ENCODE measurements at places on chromosomes 1 and 21.

GRCh38 chr1:3292051-3292722 is 162.3 kb upstream of the ARHGEF16 start:
- H3K27me3 ChIP-seq = no peaks in the 10 kb centered on the region
- no peak overlapping the region for H3K4me3 ChIP-seq
- H3K27ac ChIP-seq = no peak overlapping the region
- H3K4me1 ChIP-seq = no peaks in the 10 kb centered on the region

DNA sequence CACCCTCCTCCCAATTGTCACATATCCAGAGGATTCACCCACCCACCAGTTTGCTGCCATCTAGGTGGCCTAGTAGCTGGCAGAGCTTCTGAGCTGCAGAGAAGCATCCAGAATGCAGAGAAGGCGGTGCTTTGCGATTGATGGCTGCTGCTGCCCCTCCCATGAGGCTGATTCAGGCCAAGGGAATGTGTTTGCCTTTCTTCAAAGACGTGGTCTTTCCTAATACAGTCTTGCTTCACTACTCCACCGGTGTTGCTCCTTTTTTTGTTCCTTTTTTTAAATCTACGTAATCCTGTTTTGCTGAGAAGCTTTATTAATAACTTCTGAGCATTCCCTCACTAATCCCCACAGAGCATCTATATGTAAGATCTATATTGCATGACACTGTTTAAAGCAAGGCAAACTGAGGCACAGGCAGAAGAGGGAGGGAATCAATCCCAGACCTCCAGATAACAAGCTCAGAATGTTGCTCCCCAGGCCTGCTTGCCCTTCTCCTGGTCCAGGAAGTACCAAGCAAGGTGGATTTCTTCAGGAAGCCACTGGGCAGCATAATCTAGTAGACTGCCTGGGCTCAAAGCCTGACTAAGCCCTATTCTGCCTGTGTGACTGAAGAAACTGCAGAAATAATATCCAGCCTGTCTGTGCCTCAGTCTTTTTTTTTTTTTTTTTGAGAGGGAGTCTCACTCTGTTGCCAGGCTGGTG is 275.5 kb upstream of the FMN2 start:
- H3K27me3 ChIP-seq = no peaks in the 10 kb centered on the region
- no peaks in the 10 kb centered on the region for H3K36me3 ChIP-seq
- peak overlapping the region; percentile 61 for H3K27ac ChIP-seq
- peak; percentile 66 for DNase-seq
- peaks cover 2% of the 10 kb centered on the region for H3K4me1 ChIP-seq
- H3K4me3 ChIP-seq = no peak overlapping the region

DNA sequence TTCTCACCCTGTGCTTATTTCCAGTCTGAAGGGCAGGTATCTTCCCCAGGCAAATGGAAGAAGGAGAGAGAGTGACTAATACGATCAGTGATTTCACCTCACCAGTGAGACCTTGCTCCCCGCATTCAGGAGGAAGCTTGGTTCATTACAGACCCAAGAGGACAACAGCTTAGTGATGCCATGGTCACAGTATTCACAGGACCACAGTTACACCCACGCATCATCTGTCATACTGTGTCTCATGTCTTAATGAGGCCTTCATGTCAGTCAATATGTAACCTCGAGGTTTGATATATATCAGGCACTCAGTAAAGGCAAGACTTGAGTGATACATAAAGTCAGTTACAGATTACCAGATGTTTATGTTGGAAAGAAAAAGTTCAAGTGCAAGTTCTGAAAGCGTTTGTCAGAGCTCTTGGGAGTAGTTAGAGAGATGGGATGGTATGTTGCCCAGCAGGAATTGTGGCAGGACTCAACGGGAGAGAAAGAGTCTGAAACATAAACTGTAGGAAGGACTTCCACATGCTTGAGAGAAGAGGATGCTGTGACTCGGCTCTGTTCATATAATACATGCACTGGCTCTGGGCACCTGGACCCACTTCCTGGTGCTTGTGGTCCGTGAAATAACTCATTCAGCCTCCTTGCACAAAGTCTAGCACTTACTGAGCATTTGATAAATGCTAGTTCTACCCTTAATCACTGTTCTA is 33.3 kb downstream of the GNPAT start:
- H3K27ac ChIP-seq = no peak overlapping the region
- H3K27me3 ChIP-seq = no peaks in the 10 kb centered on the region
- peaks cover 18% of the 10 kb centered on the region for H3K36me3 ChIP-seq
- no peaks in the 10 kb centered on the region for H3K4me1 ChIP-seq
- peak; percentile 45 for DNase-seq

DNA sequence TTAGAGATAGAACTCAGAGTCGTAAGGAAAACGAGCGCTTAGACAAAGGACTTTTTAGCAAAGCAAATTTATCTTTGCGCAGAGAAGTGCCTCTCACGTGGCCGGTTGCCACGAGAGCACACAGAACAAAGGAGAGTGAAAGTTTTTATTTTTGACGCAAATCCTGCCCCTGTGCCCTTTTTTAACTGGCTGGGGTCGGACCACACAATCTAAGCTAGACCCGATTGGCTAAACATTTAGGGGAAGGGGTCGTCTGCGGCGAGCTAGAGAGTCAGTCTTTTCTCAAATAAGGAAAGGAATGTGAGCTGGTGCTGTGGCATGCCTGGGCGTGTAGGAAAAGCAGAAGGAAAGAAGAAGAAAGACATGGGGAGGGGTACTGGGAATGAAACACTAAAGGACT is 2.4 kb downstream of the KRTAP10-2 start:
- peaks cover 2% of the 10 kb centered on the region for H3K36me3 ChIP-seq
- no peaks in the 10 kb centered on the region for H3K4me1 ChIP-seq
- H3K27ac ChIP-seq = no peak overlapping the region
- no peak overlapping the region for H3K4me3 ChIP-seq

- peak; percentile 6 for DNase-seq
- H3K4me3 ChIP-seq = peak overlapping the region; percentile 88
- peaks cover 6% of the 10 kb centered on the region for H3K36me3 ChIP-seq
- peaks cover 6% of the 10 kb centered on the region for H3K4me1 ChIP-seq
- no peaks in the 10 kb centered on the region for H3K27me3 ChIP-seq
These were observed 38.2 kb upstream of the ZNF124 start for GRCh38 chr1:247210062-247210375.

DNA sequence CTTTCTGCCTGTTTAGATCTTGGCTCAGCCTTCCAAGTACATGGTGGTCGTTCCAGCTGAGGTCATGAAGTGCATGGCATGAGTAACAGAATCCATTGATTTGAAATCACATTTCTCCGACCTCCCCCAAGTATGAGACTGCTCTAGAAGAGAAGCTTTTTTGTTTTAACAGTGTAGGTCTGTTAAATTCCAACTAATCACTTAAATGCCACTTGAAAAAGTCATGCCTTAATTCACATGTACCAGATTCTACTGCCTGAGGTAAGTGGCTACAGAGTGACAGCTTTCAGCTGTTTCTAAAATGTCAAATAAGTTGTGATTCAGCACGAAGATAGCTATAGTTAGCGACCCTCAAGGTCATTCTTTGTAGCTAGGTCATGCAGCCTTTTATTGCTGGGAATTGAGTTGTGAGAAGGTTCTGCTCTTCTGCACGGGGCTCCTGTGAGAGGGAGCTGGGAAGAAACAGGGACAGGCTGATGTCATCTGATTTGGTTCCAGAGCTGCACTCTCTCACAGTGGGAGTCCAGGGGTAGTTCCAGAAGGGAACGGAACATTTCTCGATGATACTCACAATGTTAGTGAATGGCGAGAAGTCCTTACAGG is 112.7 kb downstream of the VPS13D start:
- no peaks in the 10 kb centered on the region for H3K27me3 ChIP-seq
- H3K4me3 ChIP-seq = no peak overlapping the region
- H3K4me1 ChIP-seq = no peaks in the 10 kb centered on the region
- H3K27ac ChIP-seq = no peak overlapping the region

DNA sequence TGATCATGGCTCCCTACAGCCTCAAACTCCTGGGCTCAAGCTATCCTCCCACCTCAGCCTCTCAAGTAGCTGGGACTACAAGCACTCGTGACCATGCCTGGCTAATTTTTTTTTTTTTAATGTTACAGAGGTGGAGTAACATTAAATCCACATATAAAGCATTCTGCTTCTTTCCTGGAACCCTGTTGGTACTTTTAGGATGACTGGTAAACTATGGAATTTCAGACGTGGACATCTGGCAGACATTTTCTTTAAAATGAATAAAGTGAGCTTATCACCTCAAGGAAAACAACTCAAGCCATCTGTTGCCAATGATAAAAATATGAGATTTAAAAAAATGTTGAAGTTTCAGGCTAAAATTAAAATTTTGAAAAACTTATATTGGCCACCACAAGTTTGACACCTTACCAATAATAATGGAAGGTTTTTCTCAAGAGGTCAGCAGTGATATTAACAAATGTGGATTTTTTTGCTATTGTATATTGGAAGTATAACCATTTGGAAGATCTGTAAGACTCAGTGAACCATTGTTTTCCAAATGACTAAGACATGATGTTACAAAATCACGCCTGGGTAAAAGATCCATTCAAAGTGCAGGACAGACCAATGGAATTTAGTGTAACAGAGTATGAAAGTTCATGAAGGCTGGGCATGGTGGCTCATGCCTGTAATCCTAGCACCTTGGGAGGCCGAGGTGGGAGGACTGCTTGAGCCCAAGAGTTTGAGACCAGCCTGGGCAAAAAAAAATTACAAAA is 52.7 kb upstream of the EIF4G3 start:
- H3K27ac ChIP-seq = no peak overlapping the region
- no peaks in the 10 kb centered on the region for H3K4me1 ChIP-seq
- H3K27me3 ChIP-seq = no peaks in the 10 kb centered on the region
- no peak for DNase-seq

All from trophoblast cell (in vitro differentiated cells and primary cell).